ENCODE measurements at places on chromosomes 1 and 21. TPM values are rescaled to one million over a fixed set of nuclear protein-coding genes. Genes with fewer than 3 reads are reported as not detected.

DNA sequence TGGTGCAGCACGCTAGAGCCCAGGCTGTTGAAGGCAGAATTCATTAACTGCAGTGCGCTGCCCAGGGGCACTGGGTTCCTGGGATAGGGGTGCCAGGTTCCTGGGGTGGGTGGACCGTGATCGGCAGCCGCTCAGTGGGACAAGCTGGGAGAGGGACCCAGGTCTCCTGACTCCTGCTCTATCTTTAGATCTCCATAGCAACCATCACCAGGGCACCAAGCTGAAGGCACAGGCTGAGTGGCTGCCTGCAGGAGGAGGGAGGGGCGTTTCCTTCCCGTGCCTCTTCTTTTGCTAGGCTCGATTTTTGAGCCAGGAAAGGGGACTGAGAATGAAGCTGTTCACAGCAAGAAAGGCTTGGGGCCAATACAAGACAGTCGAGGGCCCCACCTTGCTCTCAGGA is 20.9 kb upstream of the CDCP2 start:
- no peak for DNase-seq

- no peak for DNase-seq
Observed at GRCh38 chr1:29673669-29674626, 437.6 kb downstream of the PTPRU start.

DNA sequence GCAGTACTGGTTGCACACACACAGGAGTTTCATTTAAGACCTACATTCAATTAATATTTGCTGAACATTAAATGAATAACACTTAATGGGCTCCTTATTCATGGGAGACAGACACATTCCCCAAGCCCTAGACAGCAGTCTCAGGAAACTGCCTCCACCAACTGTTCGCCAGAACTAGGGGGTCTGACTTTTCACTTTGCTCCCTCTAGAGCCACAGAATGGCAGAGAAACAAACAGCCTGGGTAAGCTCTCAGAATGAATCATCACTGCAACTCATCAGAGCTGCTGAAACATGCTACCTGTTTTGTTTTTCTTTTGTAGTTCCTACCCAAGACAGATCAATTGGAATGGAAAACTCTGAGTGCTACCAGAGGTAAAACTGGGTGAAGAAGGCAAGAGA is 31.7 kb downstream of the ELK4 start:
- peak; percentile 30 for DNase-seq

GRCh38 chr1:110706621-110707020 is 31.9 kb upstream of the KCNA3 start:
- no peak for DNase-seq

DNA sequence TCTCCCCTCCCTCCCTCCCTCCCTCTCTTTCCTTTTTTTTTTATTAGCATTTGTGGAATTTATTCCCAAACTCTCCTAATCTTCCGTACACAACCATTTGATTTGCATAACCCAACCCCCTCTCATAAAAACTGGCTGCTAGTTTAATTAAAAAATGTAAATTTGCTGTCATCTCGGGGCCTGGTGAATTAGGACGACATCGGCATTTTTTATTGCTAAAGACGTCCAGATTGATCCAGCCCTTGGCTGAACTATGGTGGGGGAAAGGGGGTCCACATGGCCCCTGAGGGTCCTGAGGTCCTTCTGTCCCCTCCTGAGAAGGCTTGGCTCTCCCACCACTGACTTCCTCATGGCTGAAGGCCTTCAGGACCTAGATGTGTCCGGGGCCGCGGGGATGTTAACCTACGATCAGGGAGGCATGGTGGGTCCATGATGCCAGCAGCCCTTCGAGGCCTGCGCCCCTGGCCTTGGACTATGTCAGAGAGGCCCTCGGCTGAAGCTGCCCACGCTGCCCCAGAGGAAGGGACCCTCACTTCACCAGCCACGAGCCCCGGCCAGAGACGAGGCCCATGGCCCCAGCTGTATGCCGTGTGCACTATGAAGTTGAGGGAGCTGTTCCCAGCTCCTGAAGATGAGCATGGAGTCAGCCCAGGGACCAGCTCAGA is 105.2 kb downstream of the CASZ1 start:
- DNase-seq: no peak

DNA sequence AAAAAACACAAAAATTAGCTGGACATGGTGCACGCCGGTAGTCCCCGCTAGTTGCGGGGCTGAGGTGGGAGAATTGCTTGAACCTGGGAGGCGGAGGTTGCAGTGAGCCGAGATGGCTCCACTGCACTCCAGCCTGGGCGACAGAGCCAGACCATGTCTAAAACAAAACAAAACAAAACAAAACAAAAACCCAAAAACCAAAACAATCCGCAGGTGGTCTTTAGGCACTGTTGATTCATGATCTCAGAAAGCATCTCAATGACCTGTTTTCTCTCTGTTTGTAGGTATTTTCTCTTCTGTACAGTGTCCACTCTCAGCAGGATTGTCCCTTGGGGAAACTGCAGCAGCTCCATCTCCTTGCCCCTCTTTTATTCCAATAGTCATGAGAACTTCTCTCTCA is 74.9 kb upstream of the ADGRL2 start:
- DNase-seq: no peak

GRCh38 chr1:39635205-39635870 is 4.1 kb downstream of the HEYL start:
- peak; percentile 65 for DNase-seq

GRCh38 chr1:66357478-66358197 is 176.3 kb upstream of the SGIP1 start:
- DNase-seq: no peak

- DNase-seq: no peak
Observed at GRCh38 chr1:169217636-169218035, 111.1 kb downstream of the ATP1B1 start.

DNA sequence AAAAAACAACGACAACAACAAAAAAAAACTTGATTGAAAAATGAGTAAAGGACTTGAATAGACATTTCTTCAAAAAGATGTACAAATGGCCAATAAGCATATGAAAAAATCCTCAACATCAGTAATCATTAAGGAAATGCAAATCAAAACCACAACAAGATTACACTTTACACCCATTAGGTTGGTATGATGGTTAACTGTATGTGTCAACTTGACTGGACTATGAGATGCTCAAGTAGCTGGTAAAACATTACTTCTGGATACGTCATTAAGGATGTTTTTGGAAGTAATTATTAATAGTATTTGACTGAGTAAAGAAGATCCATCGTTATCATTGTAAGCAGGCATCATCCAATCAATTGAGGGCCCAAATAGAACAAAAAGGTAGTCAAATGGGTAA is 34.9 kb upstream of the LYPLAL1 start:
- no peak for DNase-seq

- DNase-seq: peak; percentile 57
Observed at GRCh38 chr1:174982971-174983689, 16.6 kb upstream of the CACYBP start.

Gene MFAP2
- total RNA-seq: 31.6 TPM

Gene YOD1
- total RNA-seq: 14.2 TPM

Gene MYCL
- total RNA-seq: 15.7 TPM

Gene FAAH
- total RNA-seq: 40.0 TPM

Gene C1QA
- total RNA-seq: 15.8 TPM

Gene SPRR3
- total RNA-seq: 58.0 TPM

Gene NR5A2
- 8.3 TPM for total RNA-seq

All from tongue (tissue), 3 donors.